NCI-H1436 treated with DMSO at 0.1 percent for 48 hours (cell line): ENCODE measurements at places on chromosomes 1 and 21.
A peak's percentile ranks its signal among the peaks of the same experiment; 100 is the strongest.

DNA sequence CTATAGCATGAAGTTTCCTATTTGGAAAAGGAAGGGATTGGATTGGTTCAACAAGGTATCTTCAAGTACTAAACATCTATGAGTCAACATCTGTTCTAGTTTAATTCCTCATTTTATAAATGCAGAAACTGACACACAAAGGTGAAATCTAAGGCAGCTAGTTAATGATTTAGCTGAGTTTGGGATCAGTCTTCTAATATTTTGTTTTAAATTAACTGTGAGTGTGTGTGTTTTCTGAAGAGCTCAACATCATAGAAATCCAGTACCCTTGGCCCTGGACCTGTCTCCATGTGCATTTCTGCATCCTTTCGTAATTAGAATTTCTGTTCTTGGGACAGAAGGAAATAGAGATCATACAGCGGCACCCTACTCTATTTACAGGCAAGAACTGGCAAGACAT, 105.9 kb downstream of the RGS2 start:
- no peak for DNase-seq

- DNase-seq = no peak
Measured at GRCh38 chr1:214441119-214441518, 110.3 kb downstream of the PTPN14 start.

DNA sequence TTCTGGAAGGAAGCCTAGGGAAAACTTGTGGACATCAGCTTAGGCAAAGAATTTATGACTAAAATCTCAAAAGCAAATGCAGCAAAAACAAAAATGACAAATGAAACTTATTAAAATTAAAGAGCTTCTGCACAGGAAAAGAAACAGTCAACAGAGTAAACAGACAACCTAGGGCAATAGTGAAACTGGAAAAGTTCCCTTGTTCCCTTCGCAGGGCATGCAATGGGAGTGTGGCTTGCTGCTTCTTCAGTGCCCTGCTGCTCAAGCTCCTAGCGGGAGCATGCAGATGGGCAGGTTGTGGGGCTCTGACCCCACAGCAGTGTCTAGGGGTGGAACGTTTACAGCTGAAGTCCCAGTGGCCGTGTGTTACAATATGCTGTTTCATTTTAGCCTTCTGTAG, 1797.4 kb downstream of the NCAM2 start:
- DNase-seq = no peak

- no peak for DNase-seq
Measured at GRCh38 chr21:42161956-42162681, 56.8 kb upstream of the ABCG1 start.

DNA sequence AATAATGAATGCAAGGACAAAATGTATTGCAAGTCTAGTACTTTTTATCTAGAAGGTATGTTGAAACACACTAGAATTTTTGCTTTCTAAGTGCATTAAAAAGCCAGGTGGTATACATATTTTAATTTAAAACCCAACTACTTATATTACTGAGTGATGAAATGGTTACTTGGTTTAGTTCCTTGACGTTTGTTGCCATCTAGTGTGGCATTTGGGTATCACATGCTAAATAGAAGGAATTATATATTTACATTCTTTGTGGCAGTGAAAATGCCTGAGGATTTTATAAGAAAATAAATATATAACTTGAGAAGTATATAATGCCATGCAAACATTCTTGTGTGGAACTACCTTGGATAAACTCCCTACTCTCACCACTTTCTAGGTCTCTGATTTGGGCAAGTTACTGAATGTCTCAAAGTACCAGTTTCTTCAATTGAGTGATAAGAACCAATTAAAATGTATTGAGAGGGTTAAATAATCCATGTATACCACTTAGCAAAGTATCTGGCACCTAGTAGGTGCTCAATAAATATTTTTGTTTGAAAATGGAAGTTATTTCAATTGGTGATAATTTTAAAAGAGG, 69.6 kb downstream of the SDCCAG8 start:
- DNase-seq = peak; percentile 35

- no peak for DNase-seq
Measured at GRCh38 chr1:173222149-173223030, 15.3 kb upstream of the TNFSF4 start.

GRCh38 chr1:161935264-161935663, 88.4 kb downstream of the OLFML2B start:
- DNase-seq = no peak

- no peak for DNase-seq
Measured at GRCh38 chr1:233094691-233095090, 144.3 kb downstream of the NTPCR start.

DNA sequence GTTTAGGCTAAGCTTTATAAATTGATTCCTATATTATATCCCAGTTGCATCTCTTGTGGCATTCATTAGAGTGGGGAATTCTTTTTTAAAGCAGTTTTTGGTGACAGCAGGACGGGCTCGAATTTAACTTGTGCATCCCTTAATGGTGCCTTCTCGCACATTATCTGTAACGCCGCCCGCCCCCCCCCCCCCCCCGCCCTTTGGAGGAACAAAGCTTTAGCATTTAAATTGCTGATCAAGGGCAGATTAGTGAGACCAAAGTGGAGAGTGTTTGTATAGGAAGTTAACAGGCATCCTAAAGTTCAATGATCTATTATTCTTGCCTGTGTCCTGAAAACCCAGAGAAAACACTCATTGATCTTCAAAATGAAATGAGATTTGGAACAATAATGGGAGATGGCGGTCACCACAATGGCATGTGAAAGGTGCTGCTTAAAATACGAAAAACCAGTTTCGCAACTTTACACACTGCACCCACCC, 2.2 kb downstream of the LMO4 start:
- DNase-seq = no peak

DNA sequence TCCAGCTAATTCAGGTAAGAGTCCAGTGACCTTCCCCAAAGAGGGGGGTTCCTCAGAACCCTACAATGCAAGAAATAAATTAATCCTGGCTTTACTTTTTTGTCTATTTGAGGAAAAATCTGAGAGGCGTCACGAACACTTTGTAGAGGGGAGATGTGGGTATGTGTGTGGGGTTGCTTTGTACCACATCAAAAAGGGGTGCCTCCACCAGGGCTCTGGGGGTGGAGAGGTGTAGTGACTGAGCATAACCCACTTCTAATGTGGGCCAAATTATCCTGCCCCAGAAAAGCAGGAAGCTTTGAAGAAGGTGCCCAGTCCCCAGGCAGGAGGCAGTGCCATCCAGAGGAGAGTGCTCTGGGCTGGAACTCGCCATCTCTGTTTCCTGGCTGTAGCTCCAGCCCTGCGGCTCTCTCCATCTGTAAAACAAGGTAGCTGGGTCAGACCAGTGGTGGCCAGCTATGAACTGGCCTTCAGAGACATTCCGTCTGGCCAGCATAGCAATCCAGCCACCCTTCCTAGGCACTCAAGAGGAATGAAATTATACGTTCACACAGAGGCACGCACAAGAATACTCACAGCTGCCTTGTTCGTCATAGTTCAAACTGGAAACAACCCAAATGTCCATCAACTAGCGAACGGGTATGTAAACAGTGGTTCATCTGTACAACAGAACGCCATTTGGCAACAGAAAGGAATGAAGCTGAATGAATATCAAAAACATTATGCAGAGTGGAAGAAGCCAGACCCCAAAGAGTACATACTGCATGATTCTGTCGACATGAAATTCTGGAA, 45.4 kb upstream of the TNFRSF1B start:
- no peak for DNase-seq

DNA sequence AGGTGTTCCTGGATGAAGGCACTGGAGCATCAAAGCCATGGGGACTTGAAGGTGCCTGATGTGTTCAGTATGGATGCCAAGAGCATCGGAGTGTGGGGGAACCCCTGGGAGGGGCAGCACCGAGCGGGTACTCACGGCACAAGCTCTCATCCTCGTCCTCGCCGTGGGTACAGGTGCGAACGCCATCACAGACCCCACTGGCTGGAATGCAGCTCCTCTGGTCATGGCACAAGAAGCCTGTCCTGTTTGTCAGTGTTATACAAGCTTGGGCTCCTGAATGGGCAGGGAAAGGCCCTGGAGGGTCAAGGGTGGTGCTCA, 6.0 kb downstream of the LDLRAD1 start:
- no peak for DNase-seq

- DNase-seq = no peak
Measured at GRCh38 chr1:205270764-205271163, 43.0 kb downstream of the TMCC2 start.

GRCh38 chr1:172472495-172472894, 28.6 kb upstream of the PIGC start:
- DNase-seq = no peak

DNA sequence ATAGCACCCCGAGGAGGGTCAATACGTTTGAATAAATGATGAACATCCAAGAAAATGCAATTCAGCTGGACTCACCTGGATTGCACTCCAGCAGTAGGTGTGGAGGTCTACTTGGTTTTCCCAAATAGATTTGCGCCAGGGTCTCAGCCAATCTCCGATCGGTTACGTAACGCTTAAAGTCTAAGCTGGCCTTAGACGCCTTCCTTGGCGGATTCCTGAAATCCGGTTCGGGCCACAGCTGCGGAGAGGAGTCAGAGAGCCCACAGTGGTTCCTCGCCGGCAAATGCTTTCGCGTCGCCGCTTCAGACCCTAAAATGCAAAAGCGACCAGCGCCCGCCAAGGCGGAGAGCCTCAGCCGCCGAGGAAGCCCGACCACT, 322 bp downstream of the TFB2M start:
- DNase-seq = no peak
